ENCODE measurements at places on chromosomes 4 and X.

- H3K4me1 ChIP-seq = no peaks in the 10 kb centered on the region
- no peaks in the 10 kb centered on the region for H3K36me3 ChIP-seq
- no peak for DNase-seq
- H3K27ac ChIP-seq = no peak overlapping the region
- H3K4me3 ChIP-seq = no peak overlapping the region
Measured at GRCh38 chr4:32128549-32128948, 1408.4 kb downstream of the PCDH7 start.

- H3K27me3 ChIP-seq = no peaks in the 10 kb centered on the region
- H3K4me3 ChIP-seq = no peak overlapping the region
- H3K36me3 ChIP-seq = no peaks in the 10 kb centered on the region
- H3K4me1 ChIP-seq = no peaks in the 10 kb centered on the region
- DNase-seq = no peak
- H3K27ac ChIP-seq = no peak overlapping the region
Measured at GRCh38 chr4:34972189-34972588, 1272.1 kb downstream of the ARAP2 start.

- no peaks in the 10 kb centered on the region for H3K27me3 ChIP-seq
- peaks cover 5% of the 10 kb centered on the region for H3K36me3 ChIP-seq
- no peak overlapping the region for H3K4me3 ChIP-seq
Measured at GRCh38 chrX:70476934-70477733, 32.5 kb downstream of the DLG3 start.

DNA sequence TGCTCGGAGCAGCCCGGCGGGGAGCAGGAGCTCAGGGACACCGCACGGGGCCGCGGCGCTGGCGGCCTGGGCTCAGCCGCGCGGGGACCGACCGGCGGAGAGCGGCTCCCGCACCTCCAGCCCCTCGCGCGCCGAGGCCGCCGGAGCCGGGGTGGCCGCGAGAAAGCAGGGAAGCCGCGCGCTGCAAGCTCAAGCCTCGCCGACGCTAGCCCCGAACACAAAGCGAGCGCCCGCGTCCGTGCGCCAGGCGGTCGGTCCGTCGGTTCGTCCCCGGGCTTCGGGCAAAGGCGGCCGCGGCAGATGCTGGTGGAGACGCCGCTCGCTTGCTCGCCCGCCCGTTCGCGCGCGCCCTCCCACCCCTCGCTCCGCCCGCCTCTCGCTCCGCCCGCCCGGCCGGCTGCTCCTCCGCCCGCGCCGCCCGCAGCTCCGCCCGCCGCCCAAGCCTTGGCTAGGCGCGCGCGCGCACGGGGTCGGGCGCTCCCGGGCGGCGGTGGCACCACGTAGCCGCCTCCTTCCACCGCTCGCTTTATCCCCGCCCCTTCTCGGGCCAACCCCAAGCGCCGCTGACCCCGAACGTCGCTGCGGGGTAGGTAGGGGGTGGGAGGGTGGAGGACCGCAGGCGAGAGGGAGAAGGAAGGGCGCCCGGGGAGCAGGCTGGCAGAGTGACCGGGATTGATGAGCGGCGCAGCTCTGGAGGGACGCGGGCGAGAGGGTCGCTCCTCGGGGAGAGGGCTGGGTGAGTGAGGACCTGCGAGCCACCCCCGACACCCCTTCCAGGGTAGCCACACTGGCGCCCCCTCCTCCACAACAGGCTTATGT lies at the start of gene TSPAN5:
TSPAN5 (minus strand) TSS at position 325 of the 819 bp plus-strand sequence.
- H3K4me3 ChIP-seq = peak within 1 kb of the TSS; percentile 93
- H3K36me3 ChIP-seq = peaks cover 2% of the 10 kb centered on the region
- peaks cover 72% of the 10 kb centered on the region for H3K4me1 ChIP-seq
- no peaks in the 10 kb centered on the region for H3K27me3 ChIP-seq
- peak; percentile 78 for DNase-seq

DNA sequence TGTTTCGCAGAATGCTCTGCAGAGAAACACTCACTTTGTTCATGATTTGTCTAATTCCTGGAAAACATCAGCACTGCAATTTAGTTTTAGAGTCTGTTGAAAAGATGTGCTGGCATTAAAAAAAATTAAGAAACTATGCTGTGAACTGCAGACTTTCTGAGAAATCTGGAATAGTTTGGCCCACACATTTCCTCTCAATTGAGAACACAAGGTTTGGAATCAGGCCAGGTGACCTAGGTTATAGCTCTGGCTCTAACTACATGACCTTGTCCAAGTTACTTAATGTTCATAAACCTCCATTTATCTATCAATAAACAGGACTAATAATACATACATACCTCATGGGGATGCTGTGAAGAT lies 61.4 kb upstream of the ENPEP start:
- H3K27ac ChIP-seq = no peak overlapping the region
- H3K4me1 ChIP-seq = no peaks in the 10 kb centered on the region
- no peak for DNase-seq
- no peaks in the 10 kb centered on the region for H3K36me3 ChIP-seq
- peaks cover 2% of the 10 kb centered on the region for H3K27me3 ChIP-seq

DNA sequence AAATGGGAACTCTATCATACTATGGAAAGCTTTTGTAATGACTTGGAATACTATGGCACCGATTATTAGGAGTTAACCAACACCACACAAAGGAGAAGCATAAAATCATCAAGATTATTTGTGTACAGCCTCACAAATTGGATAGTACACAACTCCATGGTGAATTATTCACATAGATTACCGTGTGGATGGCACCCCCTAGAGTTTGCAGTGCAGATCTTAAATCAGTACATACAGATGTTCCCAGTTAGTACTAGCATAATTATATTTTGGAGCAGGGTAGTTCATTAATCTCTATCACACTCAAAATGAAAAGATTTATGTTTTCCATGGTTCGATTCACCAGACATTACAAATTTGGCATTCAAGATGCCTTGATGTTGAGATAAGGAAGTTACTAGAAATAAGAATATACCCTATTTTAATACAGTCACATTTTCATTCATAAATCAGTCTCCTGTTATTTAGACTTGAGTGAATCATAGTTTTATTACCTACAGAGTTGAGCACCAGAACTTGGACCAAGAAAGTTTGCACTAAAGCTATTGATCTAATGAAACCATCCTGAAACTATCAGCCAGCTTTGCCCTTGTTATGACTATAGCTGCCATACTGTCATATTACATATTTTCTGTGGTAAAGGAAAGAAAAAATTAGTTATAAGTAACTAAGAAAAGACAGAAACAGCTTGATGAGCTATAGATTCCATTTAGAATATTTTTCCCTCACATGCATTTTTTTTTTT lies 531.8 kb downstream of the GLUD2 start:
- H3K4me3 ChIP-seq = no peak overlapping the region
- no peaks in the 10 kb centered on the region for H3K4me1 ChIP-seq
- H3K27me3 ChIP-seq = no peaks in the 10 kb centered on the region
- no peak overlapping the region for H3K27ac ChIP-seq

- peaks cover 5% of the 10 kb centered on the region for H3K4me1 ChIP-seq
- H3K27me3 ChIP-seq = peaks cover 2% of the 10 kb centered on the region
- no peaks in the 10 kb centered on the region for H3K36me3 ChIP-seq
- H3K27ac ChIP-seq = no peak overlapping the region
- no peak for DNase-seq
Measured at GRCh38 chr4:74659576-74660411, 134.5 kb downstream of the BTC start.

GRCh38 chrX:3154386-3154975 lies 113.2 kb downstream of the ARSF start:
- H3K4me1 ChIP-seq = no peaks in the 10 kb centered on the region
- no peak for DNase-seq
- H3K4me3 ChIP-seq = no peak overlapping the region
- H3K27ac ChIP-seq = no peak overlapping the region
- H3K27me3 ChIP-seq = no peaks in the 10 kb centered on the region

DNA sequence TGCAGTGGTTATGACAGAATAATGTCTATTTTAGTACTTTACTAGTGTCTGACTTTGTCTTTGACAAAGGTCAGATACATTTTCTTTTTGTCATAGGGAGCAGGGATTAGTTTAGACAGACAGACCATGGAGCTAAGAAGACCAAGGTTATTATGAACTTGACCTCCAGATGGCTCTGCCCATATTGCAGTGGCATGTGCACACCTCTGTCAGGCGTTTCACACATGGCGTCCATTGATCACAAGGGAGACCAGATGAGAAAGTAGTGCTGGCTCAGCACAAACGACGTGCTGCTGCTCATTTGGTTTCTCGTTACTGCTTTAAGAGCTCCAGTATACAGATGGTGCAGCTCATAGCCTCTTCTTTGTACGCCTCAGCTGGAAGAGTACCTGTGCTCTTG lies 56.3 kb upstream of the HPSE start:
- peaks cover 7% of the 10 kb centered on the region for H3K27me3 ChIP-seq
- no peak for DNase-seq

GRCh38 chr4:184453365-184454160 lies 20.8 kb downstream of the IRF2 start:
- DNase-seq = peak; percentile 57

DNA sequence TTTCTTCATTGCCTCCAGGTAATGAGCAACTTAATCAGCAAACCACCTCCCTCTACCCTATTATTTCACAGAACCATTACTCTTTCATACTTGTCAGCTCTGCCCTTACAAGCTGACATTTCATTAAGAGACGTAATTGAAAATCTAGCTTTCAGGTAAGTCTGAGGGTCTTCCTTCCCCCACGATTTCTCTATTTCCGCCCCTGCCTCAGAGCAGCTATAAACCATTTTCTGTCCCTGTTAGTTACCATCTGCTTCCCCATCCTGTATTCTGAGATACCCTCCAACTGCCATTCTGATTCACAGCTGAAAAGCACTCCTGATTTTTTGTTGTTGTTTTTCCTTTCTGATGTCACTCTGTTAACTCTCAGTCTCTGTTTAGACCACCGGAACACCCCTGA lies 37.1 kb downstream of the SH3RF1 start:
- no peaks in the 10 kb centered on the region for H3K4me1 ChIP-seq
- H3K4me3 ChIP-seq = no peak overlapping the region
- H3K36me3 ChIP-seq = no peaks in the 10 kb centered on the region
- no peak overlapping the region for H3K27ac ChIP-seq

DNA sequence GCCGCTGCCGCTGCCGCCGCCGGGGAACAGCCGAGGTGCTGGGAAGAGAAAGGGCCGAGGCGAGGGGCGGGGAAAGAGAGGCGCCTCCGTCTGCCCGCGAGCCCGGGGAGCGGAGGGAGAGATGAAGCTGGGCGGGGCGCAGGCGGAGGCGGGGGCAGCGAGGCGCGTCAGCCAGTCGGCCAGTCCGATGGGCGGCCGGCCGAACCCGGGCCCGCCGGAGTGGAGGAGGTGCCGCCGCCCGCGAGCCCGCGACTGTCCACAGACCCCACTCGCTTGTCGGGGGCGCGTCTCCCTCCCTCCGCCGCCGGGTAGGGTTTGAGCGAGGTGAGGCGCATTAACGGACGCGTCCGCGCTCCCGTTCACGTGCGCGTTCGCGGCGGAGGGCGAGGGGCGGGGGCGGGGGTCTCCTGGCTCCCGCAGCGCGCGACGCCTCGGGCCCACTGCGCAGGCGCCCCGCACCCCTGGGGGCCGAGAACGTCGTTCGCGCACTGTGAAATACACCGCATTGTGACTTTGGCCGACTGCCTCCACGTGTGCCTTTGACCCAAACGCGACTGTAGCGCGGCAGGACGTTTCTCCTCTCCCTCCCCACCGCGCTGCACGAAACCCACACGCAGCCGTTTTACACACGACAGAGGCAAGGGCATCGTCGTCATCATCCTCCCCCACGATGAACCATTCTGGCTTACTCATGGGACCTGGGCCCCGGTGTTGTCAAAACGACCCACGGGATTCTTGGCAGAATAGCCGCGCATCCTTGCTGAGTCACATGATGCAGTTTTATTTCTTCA lies at the start of gene NUDT11:
NUDT11 (minus strand) TSS at position 92 of the 791 bp plus-strand sequence. CDS start 148 bp downstream, outside the sequence.
- peaks cover 12% of the 10 kb centered on the region for H3K4me1 ChIP-seq
- H3K36me3 ChIP-seq = no peaks in the 10 kb centered on the region
- H3K27ac ChIP-seq = peak within 1 kb of the TSS; percentile 81
- peaks cover 28% of the 10 kb centered on the region for H3K27me3 ChIP-seq

GRCh38 chr4:122997463-122998101 lies 75.2 kb upstream of the NUDT6 start:
- DNase-seq = no peak
- no peak overlapping the region for H3K4me3 ChIP-seq
- H3K27ac ChIP-seq = no peak overlapping the region
- peaks cover 23% of the 10 kb centered on the region for H3K36me3 ChIP-seq
- no peaks in the 10 kb centered on the region for H3K27me3 ChIP-seq
- H3K4me1 ChIP-seq = peaks cover 6% of the 10 kb centered on the region

GRCh38 chr4:133484287-133484686 lies 335.2 kb downstream of the PCDH10 start:
- H3K4me3 ChIP-seq = no peak overlapping the region
- no peak overlapping the region for H3K27ac ChIP-seq
- DNase-seq = no peak
- no peaks in the 10 kb centered on the region for H3K36me3 ChIP-seq

DNA sequence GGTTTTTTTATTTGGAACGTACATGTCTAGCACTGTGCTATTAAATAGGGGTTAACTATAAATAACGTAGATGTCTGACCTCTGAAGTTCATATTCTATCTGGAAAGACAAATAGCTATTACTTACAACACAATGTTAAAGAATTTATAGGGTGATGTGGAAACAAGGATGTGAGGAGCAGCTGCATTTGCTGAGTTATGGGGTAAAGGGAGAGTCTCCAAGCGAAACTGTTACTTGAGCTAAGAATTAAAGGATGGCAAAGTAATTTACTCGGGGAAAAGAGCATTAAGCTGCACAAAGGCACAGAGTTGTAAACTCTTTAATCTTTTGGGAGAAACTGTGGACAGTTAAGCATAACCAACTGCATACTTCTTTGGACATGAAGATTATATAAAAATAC lies 117.7 kb downstream of the FSTL5 start:
- H3K27ac ChIP-seq = no peak overlapping the region
- H3K36me3 ChIP-seq = no peaks in the 10 kb centered on the region
- H3K4me1 ChIP-seq = no peaks in the 10 kb centered on the region
- DNase-seq = no peak
- no peak overlapping the region for H3K4me3 ChIP-seq
- no peaks in the 10 kb centered on the region for H3K27me3 ChIP-seq

- peaks cover 34% of the 10 kb centered on the region for H3K27me3 ChIP-seq
- no peak overlapping the region for H3K4me3 ChIP-seq
- peaks cover 17% of the 10 kb centered on the region for H3K4me1 ChIP-seq
- no peak overlapping the region for H3K27ac ChIP-seq
- no peaks in the 10 kb centered on the region for H3K36me3 ChIP-seq
- DNase-seq = no peak
Measured at GRCh38 chr4:11426003-11426402, 2.7 kb downstream of the HS3ST1 start.
